ENCODE measurements at places on chromosomes 11 and 22. TPM values are rescaled to one million over a fixed set of nuclear protein-coding genes. Genes with fewer than 3 reads are reported as not detected.

GRCh38 chr11:132379540-132379939, 1009.1 kb downstream of the NTM start:
- DNase-seq, result no peak

- DNase-seq, result no peak
Measured at GRCh38 chr11:124167826-124168231, 15.3 kb upstream of the OR10D3 start.

The FOSL1 gene
- total RNA-seq, result 656 TPM

The APOL5 gene
- total RNA-seq, result not detected

The RIN1 gene
- 41.2 TPM for total RNA-seq

The PDE2A gene
- total RNA-seq, result 2.6 TPM

Measured in PC-3 (cell line).